Smooth muscle cell of the pulmonary artery (primary cell): ENCODE measurements at places on chromosomes 7 and 10. TPM values are rescaled to one million over a fixed set of nuclear protein-coding genes. Genes with fewer than 3 reads are reported as not detected.

The EMX2 gene
- 0.65 TPM in 1 of 2 replicates, not detected in the other for total RNA-seq

The NRCAM gene
- total RNA-seq, result 1.6 and 22.6 TPM in 2 replicates

The ACHE gene
- total RNA-seq, result 0.07 and 0.13 TPM in 2 replicates

The SLC16A9 gene
- total RNA-seq, result 2.5 and 15.1 TPM in 2 replicates

The TPK1 gene
- 3.5 and 6.6 TPM in 2 replicates for total RNA-seq

The LIPN gene
- not detected in 2 replicates for total RNA-seq

The GDF2 gene
- not detected in 2 replicates for total RNA-seq

The KCNH2 gene
- total RNA-seq, result 0.13 and 0.79 TPM in 2 replicates

The HOXA1 gene
- 0.20 and 0.52 TPM in 2 replicates for total RNA-seq

The CALCR gene
- total RNA-seq, result not detected in 2 replicates

The CDHR1 gene
- total RNA-seq, result under 0.01 and 0.20 TPM in 2 replicates

The GIMAP4 gene
- 0.13 and 0.33 TPM in 2 replicates for total RNA-seq

The GPNMB gene
- total RNA-seq, result 205 and 214 TPM in 2 replicates

The CRHR2 gene
- total RNA-seq, result not detected in 2 replicates

The FGFBP3 gene
- 0.33 and 0.36 TPM in 2 replicates for total RNA-seq

The ASB10 gene
- not detected in 2 replicates for total RNA-seq

The OR6B1 gene
- not detected in 2 replicates for total RNA-seq

The APBB1IP gene
- total RNA-seq, result 0.13 and 0.26 TPM in 2 replicates

The PNLIPRP2 gene
- not detected in 2 replicates for total RNA-seq

The PHKG1 gene
- 1.3 and 1.8 TPM in 2 replicates for total RNA-seq

The LFNG gene
- 1.6 and 19.7 TPM in 2 replicates for total RNA-seq

The NFE2L3 gene
- total RNA-seq, result 0.98 and 3.0 TPM in 2 replicates

The ATOH7 gene
- total RNA-seq, result 0.07 TPM in 1 of 2 replicates, not detected in the other

The AEBP1 gene
- total RNA-seq, result 241 and 333 TPM in 2 replicates

The ANKRD7 gene
- total RNA-seq, result 0.20 and 0.33 TPM in 2 replicates

The GPER1 gene
- 3.2 and 5.3 TPM in 2 replicates for total RNA-seq

The VWC2 gene
- not detected in 2 replicates for total RNA-seq

The PRR15 gene
- 0.20 and 0.39 TPM in 2 replicates for total RNA-seq

The UNCX gene
- not detected in 2 replicates for total RNA-seq

The SLC26A3 gene
- not detected in 2 replicates for total RNA-seq

The PILRB gene
- total RNA-seq, result 5.7 and 7.8 TPM in 2 replicates

The RPEL1 gene
- 0.07 TPM in 1 of 2 replicates, not detected in the other for total RNA-seq

The PSD gene
- total RNA-seq, result 2.0 and 3.7 TPM in 2 replicates

The GSTO2 gene
- total RNA-seq, result 1.8 and 4.6 TPM in 2 replicates

The PPP1R3C gene
- total RNA-seq, result 195 and 201 TPM in 2 replicates

The HECW1 gene
- total RNA-seq, result 0.26 and 0.33 TPM in 2 replicates

The UCMA gene
- not detected in 2 replicates for total RNA-seq

The FAM25C gene
- total RNA-seq, result not detected in 2 replicates

The WDFY4 gene
- not detected in 2 replicates for total RNA-seq

The KIF11 gene
- total RNA-seq, result 3.0 and 8.7 TPM in 2 replicates

The ICA1 gene
- total RNA-seq, result 0.13 and 0.52 TPM in 2 replicates

The MYL10 gene
- not detected in 2 replicates for total RNA-seq

The FAM25G gene
- not detected in 2 replicates for total RNA-seq

The MUC12 gene
- total RNA-seq, result 0.23 TPM in 1 of 2 replicates, not detected in the other

The NPY4R gene
- 0.07 and 0.10 TPM in 2 replicates for total RNA-seq

The VAX1 gene
- not detected in 2 replicates for total RNA-seq

The SYCE1 gene
- 0.07 TPM in 1 of 2 replicates, not detected in the other for total RNA-seq

The CHST15 gene
- total RNA-seq, result 1.7 and 4.1 TPM in 2 replicates

The ABCB4 gene
- 0.99 and 1.1 TPM in 2 replicates for total RNA-seq

The SLC26A5 gene
- not detected in 2 replicates for total RNA-seq

The NMT2 gene
- 25.4 and 26.1 TPM in 2 replicates for total RNA-seq

The COL13A1 gene
- total RNA-seq, result 5.0 and 38.9 TPM in 2 replicates

The GJC3 gene
- total RNA-seq, result not detected in 2 replicates

The PRF1 gene
- total RNA-seq, result not detected in 2 replicates

The ERVW-1 gene
- not detected in 2 replicates for total RNA-seq

The ZCCHC24 gene
- 27.8 and 33.8 TPM in 2 replicates for total RNA-seq

The TMEM273 gene
- total RNA-seq, result 0.13 and 0.33 TPM in 2 replicates

The PRKAR2B gene
- total RNA-seq, result 0.43 and 1.1 TPM in 2 replicates

The SSC4D gene
- 0.40 and 0.65 TPM in 2 replicates for total RNA-seq

The LIPM gene
- total RNA-seq, result 0.10 and 0.13 TPM in 2 replicates
